Vagina (tissue), 2 donors: ENCODE measurements at places on chromosomes 1 and 21. TPM values are rescaled to one million over a fixed set of nuclear protein-coding genes. Genes with fewer than 3 reads are reported as not detected.

Gene S100A14
- 323 TPM for total RNA-seq

GRCh38 chr1:31380181-31380580 lies 7.3 kb upstream of the FABP3 start:
- DNase-seq, result no peak

GRCh38 chr1:175470078-175470477 lies 273.3 kb downstream of the TNR start:
- DNase-seq, result no peak

Gene C1orf141
- not detected for total RNA-seq

GRCh38 chr1:214498021-214498420 lies 53.4 kb downstream of the PTPN14 start:
- DNase-seq, result no peak

Gene LRRC38
- 2.5 TPM for total RNA-seq

Gene CFHR2
- not detected for total RNA-seq

DNA sequence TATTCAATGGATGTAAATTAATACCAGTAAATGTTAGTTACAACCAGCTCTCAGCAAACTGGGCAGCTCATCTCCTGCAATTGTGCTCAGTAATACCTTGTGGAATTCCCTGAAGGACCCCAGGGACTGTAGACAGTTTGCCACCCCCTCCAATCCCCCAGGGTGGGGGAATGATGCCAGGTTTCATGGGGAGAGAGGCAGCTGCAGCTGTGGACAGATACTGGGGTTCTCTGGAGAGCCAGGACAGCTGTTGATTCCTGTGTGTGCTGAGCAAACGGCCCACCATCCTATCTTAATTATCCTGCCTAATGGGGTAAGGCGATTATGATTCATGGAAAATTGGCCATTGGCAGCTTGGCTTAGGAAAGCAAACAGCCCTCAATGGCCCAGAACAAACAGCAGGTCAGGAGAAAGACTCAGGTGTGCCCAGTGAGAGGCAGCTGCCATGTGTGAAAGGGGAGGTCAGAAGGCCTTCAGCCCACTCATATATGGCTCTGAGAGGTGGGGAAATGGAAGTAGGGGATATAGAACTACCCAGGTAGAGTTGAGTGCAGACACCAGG lies 148.9 kb upstream of the CTTNBP2NL start:
- DNase-seq, result no peak
